CD4-positive, alpha-beta T cell treated with Interleukin-17A for 1 hour (primary cell): ENCODE measurements at places on chromosomes 3 and 15.

- DNase-seq, result no peak
Observed at GRCh38 chr3:88611826-88612326, 462.1 kb downstream of the C3orf38 start.

DNA sequence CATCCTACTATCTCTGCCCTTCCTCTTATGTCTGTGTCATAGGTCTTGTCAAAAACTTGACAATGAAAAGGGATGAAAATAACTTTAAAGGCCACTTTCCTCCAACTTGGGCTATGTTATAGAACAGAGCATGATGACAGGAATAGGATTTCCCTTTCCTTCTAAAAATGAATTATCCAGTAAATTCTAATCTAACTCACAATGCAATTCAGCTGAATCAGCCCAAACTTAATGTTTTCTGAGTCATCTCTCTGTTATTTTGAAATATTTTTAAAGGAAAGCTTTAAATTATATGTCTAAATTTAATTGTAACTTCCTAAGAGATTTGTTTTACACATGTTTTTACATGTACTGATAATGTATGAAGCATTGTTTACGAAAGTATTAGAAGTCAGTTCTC lies 258.5 kb downstream of the BBX start:
- DNase-seq, result no peak

- no peak for DNase-seq
Observed at GRCh38 chr3:21484828-21485144, 266.2 kb downstream of the ZNF385D start.

DNA sequence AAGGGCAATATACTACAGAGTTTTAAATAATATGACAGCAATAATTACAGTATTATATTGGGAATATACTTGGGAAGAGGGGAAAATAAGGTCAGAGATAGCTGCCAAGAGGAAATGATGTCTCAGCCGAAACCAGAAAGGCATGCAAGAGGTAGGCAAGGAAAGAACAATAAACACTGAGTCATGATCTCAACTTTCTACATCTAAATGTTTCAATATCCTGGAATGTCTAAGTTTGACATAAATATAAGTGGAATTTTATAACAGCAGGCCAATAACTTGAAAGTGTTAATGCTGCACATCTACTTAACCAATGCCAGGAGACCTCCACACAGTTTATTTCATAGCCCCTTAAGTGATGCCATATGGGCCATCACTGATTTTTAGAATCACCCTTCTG lies 99.8 kb upstream of the CPNE4 start:
- no peak for DNase-seq

DNA sequence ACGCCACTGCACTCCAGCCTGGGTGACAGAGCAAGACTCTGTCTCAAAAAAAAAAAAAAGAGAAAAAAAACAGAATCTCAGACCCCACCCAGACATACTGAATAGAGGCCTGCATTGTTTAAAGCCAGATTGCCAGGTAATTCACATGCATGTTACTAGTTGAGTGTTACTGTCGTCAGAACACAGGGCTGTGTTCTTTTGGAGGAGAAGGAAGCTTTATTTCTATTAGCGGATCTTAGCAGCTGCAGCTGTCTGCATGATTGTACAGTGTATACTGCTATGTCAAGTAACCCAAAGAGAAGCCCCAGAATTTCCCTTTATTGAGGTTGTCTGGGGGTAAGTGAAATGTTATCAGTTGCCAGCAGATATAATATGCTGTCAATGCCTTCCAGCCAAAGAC lies 496.6 kb upstream of the NAALADL2 start:
- DNase-seq, result no peak

DNA sequence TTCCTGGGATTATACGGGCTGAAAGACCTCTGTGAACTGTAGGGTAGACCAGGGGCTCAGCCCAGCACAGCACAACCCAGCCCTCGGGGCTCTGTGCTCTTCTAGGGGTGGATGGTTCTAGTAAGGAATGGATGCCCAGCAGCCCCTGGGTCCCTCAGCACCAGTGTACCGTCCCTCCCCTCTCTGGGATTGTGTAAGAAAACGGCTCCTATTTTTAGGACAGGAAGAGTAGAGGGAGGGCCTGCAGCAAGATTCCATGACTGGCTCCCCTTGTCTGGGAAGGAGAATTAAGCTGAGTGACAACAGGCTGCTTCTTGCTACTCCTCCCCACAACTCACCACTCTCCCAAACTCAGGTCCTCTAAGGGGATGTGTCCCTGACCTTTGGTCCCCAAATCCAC lies 270.8 kb upstream of the TOPAZ1 start:
- no peak for DNase-seq

- DNase-seq, result peak; percentile 44
Observed at GRCh38 chr3:113018536-113019181, 27.9 kb downstream of the GTPBP8 start.

- no peak for DNase-seq
Observed at GRCh38 chr3:138036572-138036971, 26.6 kb downstream of the CLDN18 start.

DNA sequence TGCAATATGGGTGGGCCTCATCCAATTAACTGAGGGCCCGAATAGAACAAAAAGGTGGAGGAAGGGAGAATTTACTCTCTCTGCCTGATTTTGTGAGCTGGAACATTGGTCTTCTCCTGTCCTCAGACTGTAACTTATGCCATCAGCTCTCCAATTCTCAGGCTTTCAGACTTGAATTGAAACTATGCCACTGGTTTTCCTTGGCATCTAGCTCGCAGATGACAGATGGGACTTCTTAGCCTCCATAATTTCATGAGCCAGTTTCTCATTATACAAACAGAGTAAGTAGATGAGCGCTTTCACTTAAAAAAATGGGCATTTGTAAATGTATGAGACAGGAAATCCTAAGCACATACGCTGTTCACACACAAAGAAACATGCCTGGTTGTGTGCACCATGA lies 8.7 kb upstream of the PTX3 start:
- no peak for DNase-seq

DNA sequence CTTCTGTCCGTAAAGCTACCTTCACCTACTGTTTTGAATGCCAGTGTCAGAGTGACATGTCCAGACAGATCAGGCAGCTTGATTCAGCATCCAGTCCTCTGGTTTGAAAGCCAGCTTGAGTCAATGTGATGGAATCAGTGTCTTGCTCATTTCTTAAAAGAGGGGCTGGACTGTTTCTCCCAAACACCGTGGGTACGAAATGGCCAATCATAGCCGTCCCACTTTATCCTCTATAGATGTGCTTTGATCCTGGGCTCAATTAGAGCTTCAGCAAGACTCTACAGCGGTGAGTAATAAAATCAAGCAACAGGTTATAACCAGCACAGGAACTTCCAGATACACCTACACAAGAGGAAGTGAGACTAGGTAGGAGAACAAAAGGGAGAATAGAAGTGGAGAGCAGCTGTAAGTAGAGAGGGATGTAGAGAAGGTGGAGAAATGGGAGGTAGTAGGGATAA lies 17.0 kb upstream of the OR5K1 start:
- no peak for DNase-seq

DNA sequence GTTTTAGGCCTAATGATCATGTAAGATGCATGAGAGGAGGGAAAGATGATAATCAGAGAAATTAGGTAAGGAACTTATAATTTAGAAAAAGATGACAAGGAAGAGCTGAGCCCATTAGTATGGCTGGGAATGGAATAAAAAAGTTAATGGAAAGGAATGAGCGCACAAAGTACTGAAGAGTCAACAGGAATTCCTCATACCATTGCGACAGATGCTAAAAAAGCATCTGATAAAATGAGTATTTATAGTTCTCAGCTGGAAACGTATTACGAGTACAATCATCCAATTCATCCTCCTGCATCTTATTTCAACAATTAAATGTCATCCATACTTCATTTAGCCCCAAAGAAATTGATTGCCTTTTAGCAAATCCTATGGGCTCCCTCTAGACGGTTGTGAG lies 58.9 kb downstream of the TMCC1 start:
- no peak for DNase-seq

DNA sequence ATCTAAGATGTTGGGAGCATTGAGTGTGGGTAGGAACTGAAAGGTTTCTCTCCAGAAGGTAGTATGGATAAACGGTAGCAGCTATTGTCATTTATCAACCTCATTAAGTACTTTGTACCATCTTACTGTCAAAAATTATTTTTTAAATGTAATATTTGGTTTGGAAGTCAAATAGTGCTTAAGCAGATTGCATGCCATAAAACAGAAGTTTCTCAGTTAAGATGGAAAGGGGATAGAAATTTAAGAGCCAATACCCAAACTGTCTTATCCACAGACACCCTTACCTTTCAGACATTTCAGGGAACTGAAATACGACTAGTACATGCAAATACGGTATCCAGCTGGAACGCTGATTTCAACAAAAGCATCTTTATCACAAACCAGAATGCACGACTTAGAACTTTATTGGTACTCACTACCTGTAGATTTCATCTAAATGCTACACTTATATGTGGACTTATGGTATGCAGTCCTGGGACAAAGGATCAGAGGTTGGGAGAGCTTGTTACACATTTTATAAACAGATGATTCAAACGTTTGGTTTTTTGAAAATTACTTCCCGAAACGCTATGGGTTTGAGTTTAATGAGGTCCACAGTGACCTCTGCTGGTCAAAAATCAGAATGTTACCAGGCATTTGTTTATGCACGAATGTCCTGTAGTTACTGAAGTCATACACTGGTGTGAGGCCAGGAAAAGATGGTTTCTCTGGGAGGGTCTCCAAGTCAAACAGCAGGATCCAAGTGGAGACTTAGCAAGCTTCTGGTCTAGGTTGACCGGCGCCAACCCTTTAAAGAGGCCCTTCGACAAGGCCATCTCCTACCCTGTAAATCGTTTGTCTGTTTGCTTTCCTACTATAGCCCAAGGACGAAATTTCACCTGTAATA lies 45.7 kb upstream of the DUT start:
- peak; percentile 58 for DNase-seq

GRCh38 chr3:20787005-20787404 lies 601.0 kb upstream of the SGO1 start:
- no peak for DNase-seq

GRCh38 chr15:37245358-37245757 lies 145.0 kb upstream of the MEIS2 start:
- no peak for DNase-seq

DNA sequence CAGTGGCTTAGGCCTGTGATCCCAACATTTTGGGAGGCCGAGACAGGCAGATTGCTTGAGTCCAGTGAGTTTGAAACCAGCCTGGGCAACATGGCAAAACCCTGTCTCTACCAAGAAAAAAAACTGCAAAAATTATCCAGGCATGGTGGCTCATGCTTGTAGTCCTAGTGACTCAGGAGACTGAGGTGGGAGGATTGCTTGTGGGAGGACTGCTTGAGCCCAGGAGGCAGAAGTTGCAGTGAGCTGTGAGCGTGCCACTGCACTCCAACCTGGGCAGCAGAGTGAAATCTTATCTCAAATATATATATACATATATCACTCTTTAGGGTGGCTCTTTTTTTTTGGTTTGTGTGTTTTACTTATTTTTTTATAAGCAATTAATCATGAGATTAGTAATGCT lies 83.7 kb upstream of the WDR72 start:
- no peak for DNase-seq

DNA sequence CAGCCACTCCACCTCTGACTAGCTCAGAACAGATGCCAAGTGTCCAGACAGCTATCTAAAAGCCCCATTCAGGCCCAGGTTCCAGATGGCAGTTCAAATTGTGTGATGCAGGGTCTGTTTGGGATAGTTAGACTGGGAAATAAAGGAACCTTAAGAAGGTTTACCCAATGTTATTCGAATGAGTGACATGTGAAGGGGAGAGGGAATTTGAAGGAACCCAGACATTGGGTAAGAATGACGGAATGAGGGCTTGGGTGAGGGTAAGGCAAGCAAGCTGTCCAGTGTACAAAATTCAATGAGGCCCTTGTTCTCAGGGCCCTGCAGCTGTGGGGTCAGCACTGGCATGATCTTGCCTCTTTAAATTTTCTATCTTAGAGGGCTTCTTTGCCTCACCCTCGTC lies 34.1 kb downstream of the ATP13A5 start:
- DNase-seq, result no peak

- no peak for DNase-seq
Observed at GRCh38 chr3:135166266-135166825, 371.3 kb downstream of the EPHB1 start.

- DNase-seq, result no peak
Observed at GRCh38 chr3:99965077-99965476, 147.4 kb downstream of the CMSS1 start.

DNA sequence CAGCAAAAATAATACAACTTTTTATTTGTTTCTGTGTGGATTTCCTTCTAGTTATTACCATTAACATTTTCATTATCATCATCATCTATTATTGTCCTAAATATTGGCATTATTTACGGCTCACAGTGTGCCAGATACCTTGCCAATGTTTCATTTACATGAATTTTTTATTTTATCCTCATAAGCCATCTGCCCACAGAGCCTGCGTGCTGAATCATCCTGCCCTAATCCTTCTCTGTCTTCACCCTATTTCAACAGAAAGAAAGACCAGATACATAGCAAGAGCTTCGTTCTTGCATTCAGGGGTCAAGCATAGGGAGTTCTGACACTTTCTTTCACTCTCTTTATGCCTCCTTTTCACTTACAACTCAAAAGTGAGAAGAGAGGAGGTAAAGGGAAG lies 82.0 kb downstream of the KCNMB2 start:
- DNase-seq, result no peak
